ENCODE measurements at places on chromosomes 3 and 15. TPM values are rescaled to one million over a fixed set of nuclear protein-coding genes. Genes with fewer than 3 reads are reported as not detected.

GRCh38 chr15:48712546-48712945 is 67.0 kb upstream of the FBN1 start:
- no peak for DNase-seq

DNA sequence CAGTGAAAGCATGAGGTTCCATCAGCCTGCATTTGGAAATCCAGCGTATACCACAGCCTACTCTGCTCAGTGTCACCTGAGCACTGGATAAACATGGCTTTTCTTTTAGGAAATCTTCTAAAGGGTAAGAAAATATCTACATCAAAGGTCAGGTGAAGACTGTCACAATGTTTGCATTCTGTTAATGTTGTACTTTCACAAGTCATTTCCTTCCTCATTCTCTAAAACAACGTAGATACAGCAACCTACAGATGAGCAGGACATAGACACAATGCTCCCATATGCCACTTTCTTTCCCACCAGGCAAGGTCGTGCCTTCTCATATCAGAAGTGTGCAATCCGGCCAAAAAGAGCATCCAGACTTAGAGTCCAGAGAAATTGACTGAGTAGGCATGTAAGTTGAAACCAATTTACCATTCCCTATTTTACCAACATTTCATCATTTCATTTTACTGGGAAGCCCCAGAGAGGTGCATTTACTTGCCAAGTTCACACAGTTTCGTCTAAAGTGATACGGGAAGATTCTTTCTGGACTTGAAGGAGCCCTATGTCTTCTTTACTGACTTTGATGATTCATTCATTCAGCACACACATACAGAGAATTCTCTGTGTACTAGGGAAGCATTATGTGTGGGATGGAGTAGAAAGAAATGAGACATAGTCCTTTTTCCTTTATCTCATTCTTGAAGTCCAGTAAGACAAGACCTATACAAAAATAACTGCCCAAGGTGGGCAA is 30.6 kb upstream of the LPP start:
- no peak for DNase-seq

GRCh38 chr3:139695007-139695406 is 17.2 kb upstream of the NMNAT3 start:
- no peak for DNase-seq

Gene UROC1
- 0.24 TPM for polyA plus RNA-seq

Gene DISP2
- polyA plus RNA-seq, result 2.8 TPM
